ENCODE measurements at places on chromosomes 5 and 9.

DNA sequence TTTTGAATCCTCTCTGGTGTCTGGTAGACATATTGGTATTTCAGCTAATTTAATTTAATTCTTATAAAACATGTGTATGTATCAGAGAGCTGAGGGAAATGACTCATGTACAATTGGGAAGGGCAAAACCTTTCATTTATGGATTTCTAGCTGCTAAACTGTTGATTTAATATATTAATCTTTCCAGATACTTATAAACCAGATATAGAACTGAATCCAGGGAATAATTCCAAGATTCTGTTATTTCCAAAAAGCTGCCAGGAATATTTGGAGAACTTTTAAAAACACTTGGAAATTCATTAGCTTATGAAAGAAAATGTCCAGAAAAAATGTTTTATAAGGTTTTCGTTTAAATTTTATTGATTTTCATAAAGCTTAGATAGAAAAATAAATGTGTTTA is 295.5 kb downstream of the YTHDC2 start:
- DNase-seq, result no peak

DNA sequence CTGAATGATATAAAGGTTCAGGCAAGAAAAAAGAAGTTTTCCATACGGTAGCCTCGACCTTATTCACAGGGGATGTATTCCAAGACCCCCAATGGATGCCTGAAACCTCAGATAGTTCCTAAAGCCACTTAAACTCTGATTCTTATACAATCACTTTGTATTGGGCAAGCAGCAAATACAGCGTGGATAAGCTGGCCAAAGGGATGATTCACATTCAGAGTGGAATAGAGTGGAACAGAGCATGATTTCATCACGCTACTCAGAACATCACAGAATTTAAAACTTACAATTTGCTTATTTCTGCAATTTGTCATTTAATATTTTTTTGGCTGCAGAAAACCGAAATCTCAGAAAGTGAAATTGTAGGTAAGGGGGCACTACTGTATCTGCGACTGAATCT is 40.5 kb upstream of the CDH18 start:
- DNase-seq, result no peak

- no peak for DNase-seq
Observed at GRCh38 chr9:113844466-113844865, 31.6 kb upstream of the ZNF618 start.

GRCh38 chr5:119019949-119020348 is 31.6 kb upstream of the DTWD2 start:
- DNase-seq, result no peak

- DNase-seq, result no peak
Observed at GRCh38 chr5:126384985-126385384, 38.2 kb upstream of the GRAMD2B start.

GRCh38 chr5:112254303-112254702 is 164.8 kb downstream of the EPB41L4A start:
- DNase-seq, result no peak

Measured in pancreas (tissue), 10 donors.